ENCODE measurements at places on chromosomes 3 and 15. TPM values are rescaled to one million over a fixed set of nuclear protein-coding genes. Genes with fewer than 3 reads are reported as not detected.

The PRSS50 gene
- polyA plus RNA-seq: not detected

The MUC20 gene
- 0.17 TPM for polyA plus RNA-seq

The SLC2A2 gene
- polyA plus RNA-seq: not detected

The ARL8B gene
- 26.1 TPM for polyA plus RNA-seq

The KBTBD13 gene
- polyA plus RNA-seq: not detected

The SEMA3B gene
- 59.0 TPM for polyA plus RNA-seq

The CHRNA3 gene
- polyA plus RNA-seq: not detected

The UBA7 gene
- polyA plus RNA-seq: 62.5 TPM

The ARRDC4 gene
- polyA plus RNA-seq: 67.4 TPM

The LINGO1 gene
- not detected for polyA plus RNA-seq

The STAC gene
- 40.5 TPM for polyA plus RNA-seq

The IL17RE gene
- polyA plus RNA-seq: 2.2 TPM

The EHHADH gene
- polyA plus RNA-seq: 5.2 TPM

The TMEM41A gene
- polyA plus RNA-seq: 13.8 TPM

The TMCC1 gene
- polyA plus RNA-seq: 16.9 TPM
